ENCODE measurements at places on chromosomes 7 and 10.
A peak's percentile ranks its signal among the peaks of the same experiment; 100 is the strongest.

GRCh38 chr10:133170092-133170491 lies 10.1 kb downstream of the KNDC1 start:
- no peak for DNase-seq

DNA sequence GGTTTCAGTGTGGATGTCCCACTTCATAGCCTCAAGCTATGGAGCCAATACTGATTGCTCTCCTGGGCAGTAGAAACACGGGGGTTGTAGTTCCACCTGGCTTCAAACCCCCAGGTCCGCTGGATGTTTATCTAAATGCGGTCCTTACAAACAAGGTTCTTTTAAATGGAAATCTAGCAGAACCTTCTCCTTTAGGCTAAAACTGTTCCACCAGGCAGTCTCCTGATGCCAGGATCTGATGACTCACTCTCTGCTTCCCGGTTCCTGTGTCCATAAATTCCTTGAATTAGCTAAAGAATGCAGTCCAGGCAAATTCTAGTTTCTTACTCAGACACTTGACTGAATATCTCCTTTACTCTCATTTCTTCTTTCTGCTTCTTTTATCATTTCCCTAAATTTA lies 108.4 kb upstream of the FAM3C start:
- no peak for DNase-seq

DNA sequence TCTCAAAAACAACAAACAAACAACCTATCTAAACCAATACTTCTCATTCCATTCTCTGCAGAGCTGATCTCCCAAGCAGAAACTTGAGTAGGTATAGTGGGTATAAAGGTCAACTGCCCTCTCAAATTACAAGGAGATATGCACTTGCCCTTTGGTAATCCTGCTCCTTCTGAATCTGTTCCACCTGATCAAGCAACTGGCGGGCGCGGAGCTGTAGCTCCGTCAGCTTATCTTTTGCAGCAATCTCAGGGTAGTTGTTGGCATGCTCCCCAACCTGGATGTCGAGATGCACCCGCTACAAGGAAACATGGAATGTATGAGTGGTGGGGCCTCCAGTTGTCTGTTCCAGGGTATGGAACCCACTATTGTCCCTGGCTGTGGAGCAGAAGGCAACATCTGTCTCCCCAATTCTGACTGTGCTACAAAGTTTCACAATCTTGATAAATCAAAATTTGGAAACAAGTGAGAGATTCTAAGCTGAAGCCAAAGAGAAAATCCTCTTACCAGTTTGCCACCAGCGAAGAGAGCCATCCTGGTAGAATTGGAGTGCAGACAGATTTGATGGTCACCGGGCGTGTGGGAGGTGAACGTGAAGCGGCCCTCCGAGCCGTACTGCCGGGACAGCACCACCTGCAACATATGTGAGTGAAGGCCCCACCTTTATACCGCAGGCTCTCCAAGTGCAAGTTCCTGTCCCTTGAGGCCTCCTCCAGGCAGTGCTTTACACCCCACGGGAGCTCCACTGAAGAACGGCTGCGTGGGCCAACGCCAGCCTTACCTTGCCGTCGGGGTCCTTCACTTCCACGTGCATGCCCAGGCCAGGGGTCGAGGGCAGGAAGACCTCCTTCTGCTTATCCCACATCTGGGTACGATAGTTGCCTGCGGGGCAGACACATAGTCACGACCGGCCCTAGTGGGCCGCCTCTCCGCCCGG lies 819 bp downstream of the TMED4 start:
- no peak for DNase-seq

DNA sequence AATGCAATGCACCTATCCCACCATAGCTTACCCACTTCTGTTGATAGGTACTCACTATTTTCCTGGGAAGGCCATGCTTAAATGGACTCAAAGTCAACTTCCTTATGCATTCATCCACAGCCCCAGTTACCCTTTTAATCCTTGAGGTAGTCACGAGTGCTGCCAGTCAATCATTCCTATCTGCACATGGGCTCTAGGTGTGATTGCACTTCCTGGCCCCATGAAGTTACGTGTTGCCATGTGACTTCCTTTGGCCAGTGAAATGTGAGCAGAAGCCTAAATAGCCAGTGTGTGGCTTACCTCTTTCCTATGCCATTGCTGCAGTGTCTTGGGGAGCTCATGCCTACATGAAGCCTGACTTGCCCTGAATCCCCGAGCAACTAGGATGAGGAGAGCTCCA lies 23.5 kb upstream of the EIF5AL1 start:
- DNase-seq: no peak

- DNase-seq: no peak
These were observed 466.1 kb downstream of the PTPRN2 start for GRCh38 chr7:158121441-158122045.

DNA sequence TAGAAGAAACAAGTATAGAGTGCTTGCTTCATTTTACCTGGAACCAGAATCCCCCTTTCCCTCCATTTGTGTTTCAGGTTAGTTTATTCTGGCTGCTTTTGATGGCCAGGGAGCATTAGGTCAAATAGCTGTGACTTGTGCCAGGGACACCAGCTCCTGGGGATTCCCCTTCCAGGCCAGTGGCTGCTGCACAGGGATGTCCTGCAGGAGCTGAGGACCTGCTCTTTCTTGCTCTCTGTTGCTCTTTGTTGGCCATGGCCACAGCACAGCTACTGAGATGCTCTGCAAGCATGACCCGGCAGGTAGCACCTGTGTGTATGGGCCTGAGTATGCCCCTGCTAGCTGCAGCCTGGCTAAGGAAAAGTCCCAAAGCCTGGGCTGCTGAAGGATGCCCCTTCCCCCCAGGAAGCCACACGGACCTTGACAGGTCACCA lies 208.9 kb downstream of the EBF3 start:
- no peak for DNase-seq

DNA sequence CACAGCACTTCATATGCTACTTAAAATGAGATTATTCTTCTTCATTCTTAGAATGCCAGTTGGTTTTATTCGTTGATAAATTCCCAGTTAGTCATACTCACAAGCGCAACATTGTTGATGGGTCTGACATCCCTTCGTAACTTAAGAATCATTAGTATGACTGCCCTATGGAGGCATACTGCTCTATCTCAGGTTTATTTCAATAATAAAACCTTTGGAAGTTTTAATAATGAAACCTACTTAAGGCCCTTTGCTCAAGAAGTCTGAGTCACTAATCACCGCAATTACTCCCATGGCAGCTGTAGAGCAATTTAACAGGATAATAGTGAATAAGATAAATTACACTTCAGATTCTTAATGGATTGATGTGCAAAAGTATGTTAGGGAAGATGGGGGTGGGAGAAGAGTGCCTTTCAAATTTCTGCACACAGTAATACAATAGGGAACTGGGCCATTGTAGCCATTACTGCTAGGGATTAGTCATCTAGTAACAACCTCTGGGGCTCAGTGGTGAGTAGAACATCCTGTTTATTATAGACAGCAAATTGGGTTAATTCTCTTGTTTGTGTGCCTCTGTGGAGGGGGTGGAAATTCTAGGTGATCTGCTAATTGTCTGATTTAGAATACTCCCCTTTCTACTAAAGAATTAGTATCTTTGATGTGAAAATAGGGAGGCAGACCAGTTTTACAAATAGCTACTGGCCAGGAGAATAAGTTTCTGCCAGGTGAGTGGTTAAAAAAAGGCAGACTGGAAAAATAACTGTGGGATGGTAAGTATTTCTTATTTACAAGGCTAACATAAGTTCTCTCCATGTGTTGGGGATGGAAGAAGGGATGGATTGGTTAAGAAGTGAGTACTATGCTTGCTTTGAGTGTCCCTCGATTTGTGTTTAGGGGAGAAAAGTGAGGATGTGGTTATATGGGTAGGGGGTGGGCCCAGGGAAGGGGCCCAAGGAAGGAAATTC lies 74.5 kb upstream of the VKORC1L1 start:
- DNase-seq: peak; percentile 46

GRCh38 chr7:70267381-70268120 lies 669.3 kb downstream of the AUTS2 start:
- no peak for DNase-seq

DNA sequence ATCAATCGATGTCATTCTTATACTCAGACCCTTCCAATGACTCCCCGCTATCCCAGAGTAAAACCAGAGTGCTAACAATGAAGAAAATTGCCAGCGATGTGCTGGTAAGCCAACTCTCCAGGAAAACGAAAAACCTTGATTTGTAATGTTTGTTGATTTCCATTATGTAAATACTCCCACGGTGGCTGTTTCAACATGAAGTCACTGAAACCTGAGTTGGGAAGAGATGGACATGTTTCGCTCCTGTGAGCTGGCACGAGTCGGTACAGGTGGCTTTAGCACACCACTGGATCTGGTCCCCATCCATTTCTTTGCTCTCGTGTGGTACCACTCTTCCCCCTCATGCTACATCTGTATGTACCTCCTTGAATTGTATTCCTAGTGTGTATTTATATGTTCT lies 52.9 kb downstream of the AP3M1 start:
- DNase-seq: no peak

GRCh38 chr10:95864906-95865813 lies 42.6 kb upstream of the CC2D2B start:
- DNase-seq: peak; percentile 18

DNA sequence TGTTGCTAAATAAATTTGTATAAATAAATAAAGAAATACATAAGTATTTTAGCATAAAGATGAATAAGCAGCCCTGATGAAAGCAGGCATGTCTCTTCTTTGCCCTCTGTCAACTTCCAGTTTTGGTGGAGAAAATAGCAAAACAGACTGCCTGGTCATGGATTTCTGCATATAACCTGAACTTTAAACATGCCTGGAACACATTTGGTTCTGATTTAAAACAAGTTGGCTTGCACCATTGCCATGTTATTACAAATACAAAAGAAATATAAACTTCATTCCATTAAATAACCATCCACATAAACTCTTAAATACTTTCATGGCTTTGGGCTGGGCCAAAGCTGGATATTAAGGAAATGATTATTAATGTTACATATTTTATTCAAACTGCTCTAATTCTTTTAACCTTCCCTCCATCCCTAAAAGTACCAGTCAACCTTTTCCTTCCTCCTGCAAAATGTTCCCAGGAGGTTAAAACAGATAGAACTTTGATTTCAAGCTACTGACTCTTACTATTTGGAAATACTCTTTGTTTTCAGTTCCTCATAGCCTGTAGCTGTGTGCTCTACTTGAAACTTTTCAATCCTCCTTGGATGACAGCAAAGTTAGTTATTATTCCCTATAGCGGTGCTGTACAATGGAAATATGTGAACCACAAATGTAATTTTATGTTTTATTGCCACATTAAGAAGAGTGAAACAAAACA lies 96.3 kb downstream of the BICC1 start:
- no peak for DNase-seq

DNA sequence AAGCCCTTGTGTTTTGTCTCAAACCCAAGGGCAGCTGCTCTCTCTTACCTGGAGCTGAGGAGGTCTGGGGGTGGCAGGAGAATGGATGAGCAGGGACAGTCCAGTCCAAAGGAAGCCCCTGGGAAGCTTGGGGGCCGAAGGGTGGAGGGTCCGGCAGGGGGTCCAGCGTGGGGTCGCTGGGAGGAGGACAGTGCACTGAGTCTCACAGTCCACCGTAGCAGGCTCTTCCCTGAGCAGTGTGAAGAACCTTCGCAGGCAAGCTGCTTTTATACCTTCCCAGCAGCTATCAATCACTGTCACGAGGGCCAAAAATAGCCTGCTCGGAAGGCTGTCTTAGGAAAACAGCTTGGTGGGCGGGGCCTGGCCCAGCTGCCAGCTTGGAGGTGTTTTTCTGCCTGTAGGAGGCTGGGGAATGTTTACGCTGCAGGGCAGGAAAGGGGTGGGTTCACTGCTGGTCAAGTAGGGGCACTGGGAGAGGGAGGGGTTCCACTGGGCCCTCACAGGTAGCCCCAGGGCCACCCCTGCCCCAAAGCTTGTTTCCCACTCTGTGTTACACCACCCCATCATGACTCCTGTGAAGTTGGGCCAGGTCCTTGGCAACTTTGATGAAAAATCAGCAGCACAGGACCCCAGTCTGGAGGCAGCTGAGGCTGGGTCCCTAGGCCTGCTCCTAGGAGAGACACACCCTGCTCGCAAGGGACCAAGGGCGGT lies at the start of gene DEPP1:
Gene DEPP1 (minus strand): TSS at position 240 of the 711 bp plus-strand sequence. CDS start 779 bp downstream, outside the sequence.
- DNase-seq: no peak

DNA sequence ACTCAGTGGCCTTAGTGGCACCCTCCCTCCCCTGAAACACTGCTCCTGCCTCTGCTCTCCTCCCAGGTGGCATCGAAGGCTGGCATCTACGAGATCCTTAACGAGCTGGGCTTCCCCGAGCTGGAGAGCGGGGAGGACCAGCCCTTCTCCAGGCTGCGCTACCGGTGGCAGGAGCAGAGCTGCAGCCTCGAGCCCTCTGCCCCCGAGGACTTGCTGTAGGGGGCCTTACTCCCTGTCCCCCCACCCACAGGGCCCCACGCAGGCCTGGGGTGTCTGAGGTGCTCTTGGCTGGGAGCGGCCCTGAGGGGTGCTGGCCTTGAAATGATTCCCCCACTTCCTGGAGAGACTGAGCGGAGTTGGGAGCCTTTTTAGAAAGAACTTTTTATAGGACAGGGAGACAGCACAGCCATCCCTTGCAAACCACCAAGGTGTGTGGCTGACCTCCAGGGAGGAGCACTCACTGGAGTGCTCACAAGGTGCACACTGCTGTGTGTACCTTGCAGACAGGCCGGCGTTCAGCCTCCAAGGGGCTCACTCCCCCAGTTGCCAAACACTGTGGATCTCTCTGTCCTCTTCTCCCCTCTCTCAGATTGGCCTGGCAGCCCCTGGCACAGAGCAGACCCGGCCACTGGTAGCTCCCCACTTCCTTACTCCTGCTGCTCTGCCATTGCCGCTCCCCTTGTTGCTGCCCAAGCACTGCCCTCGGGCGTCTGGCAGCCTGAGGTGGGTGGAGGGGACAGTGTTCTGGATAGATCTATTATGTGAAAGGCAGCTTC lies 35.8 kb downstream of the PRF1 start:
- DNase-seq: no peak

- no peak for DNase-seq
These were observed 96.2 kb downstream of the GLRX3 start for GRCh38 chr10:130232166-130233034.

DNA sequence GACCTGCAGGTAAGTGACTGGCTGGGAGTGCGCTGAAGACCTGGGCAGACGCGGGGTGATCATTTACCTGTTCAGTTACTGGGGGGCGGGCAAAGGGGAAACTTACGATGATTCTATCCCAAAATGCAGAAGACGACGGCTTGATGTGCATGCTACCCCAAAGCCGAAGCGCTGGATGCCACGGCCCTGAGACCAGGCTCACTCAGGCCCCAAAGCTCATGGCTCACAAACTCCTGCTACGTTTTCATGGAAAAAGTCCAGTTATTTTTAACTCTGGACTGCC lies 200.6 kb downstream of the DIP2C start:
- DNase-seq: no peak

DNA sequence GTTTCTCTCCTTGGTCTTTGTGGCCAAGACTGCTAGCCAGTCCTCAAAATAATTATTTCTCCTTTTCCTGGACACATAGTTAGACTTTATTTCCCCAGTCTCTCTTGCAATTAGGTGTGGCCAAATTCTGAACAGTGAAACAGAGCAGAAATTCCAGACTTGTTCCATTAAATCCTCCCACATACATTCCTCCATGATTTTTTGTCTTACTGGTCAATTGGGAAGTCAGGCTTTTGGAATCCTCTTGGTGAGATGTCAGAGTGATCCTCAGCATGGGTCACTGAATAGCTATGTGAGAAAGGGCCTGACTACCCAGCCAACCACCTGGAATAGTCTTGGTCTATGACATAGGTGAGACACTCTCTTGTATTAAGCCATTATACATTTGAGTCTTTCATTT lies 164.2 kb downstream of the DGKI start:
- DNase-seq: no peak

- DNase-seq: no peak
These were observed 12.2 kb upstream of the SAMD9L start for GRCh38 chr7:93160410-93160809.

Measured in putamen (tissue), 1 donor.